Stimulated activated CD8-positive, alpha-beta memory T cell treated with anti-CD3 and anti-CD28 coated beads, Interleukin-7, amount 100 ng/mL, for 4 hours (primary cell): ENCODE measurements at places on chromosomes 16 and 17.

- DNase-seq = no peak
Observed at GRCh38 chr17:63780928-63781327, 7.0 kb downstream of the DDX42 start.

DNA sequence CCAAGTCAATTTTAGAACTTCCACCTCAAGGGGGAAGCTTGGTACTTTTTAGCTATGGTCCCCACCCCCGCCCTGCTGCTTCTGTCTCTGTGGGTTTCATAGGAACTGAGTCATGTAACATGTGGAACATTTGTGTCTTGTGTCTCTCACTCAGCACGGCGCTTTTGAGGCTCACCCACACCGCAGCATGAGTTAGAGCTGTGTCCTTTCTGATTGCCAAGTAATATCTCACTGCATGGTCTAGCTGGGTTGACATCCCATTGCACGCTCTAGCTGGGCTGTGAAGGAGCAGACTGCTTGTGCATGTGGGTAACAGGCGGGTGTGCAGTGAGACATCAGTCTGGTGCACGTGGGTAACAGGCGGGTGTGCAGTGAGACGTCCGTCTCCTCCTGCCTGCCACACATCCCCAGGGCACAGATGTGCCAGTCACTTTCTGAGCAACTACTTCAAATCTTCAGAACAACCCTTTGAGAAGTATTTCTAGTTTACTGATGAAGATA lies 26.4 kb upstream of the SLC7A5 start:
- peak; percentile 85 for DNase-seq

GRCh38 chr17:48074322-48075081 lies 26.3 kb downstream of the NFE2L1 start:
- DNase-seq = peak; percentile 41

GRCh38 chr16:88784074-88784855 lies 755 bp downstream of the PIEZO1 start:
- no peak for DNase-seq

DNA sequence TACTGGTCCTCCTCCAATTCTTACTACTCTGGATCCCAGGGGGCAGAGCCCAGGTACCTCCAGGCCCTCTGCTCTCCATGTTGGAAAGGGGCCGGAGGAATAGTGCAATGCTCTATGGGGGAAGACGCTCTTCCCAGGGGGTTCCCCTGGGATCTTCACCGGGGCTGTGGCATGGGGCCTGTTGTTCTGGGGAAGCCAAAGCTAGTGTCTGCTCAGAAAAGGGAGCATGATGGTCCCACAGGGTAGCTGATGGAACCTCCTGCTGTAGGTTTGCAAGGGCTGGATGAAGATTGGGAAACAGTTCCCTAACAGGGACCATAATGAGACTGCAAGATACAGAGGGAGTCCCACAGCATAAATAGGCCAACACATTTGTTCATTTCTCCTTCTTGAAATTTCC lies 114.7 kb downstream of the IRX5 start:
- DNase-seq = no peak

DNA sequence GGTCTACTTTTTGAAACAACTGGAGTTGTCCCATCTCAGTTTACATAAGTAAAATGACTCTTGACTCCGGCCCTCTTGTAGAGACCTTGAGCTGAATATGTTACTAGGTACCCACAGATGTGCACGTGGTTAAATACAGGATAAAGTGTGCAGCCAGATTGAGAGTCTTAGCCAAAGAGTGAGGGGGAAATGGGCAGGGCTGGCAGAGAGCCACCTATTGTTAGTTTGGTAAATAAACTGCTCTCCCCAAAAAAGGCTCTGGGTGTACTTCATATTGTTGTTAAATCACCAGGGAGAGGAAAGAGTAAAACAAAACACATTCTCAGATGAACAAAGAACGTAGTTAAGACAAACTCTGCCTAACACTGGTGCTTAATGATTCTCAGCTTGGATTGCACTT lies 20.3 kb downstream of the G6PC1 start:
- DNase-seq = no peak

DNA sequence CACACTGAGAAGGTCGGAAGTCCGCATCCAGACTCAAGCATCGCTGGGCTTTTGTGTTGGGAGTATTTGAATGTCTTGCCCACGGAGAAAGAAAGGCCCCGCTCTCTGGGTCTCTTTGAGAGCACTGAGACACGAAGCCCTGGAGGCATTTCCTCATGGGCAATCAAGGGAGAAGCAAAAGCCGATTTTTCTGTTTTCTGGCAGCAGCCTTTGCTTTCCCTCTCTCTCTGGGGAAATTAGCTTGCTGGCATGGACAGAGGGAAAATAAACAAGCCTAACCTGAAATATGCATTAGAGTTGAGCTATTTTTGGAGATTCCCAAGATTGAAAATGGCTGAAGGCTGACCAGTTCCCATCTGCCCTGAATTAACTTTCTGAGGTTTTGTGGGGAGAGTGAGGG lies 238.7 kb downstream of the HAPSTR1 start:
- DNase-seq = no peak

DNA sequence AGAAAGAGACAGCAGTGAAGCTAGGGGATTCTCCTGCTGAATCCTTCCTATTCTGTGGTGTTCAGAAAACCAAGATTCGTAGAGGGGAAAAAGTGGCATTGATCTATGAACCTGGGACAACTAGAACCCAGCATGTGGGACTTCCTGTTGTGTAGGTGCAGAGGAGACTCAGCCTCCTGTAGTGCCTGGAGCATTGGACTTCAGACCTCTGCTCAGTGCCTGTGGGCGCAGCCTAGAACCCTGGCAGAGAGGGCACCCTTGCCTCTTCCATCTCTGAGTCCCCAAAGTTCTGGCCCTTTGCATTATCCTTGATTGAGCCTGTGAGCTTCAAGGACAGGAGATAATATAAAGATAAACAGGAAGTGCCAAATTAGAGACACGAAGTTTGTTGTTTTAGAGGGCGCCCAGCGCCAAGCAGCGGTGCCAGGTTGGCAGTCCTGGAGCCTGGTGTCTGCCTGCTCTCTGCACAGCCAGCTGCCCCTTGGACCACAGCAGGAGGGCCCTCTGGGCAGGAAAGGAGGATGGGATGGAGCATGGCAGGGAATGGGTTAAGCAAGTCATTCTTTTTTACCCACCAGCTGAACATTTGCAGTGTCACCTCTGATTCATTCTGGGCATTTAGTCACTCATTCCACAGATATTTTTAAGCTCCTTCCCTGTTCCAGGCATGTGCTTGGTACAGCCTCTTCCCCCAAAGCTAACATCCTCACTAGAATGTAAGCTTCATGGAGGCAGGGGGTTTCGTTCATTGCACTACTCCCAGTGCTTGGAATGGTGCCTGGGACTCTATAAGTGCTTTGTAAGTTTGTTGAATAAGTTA lies 11.9 kb upstream of the SP6 start:
- no peak for DNase-seq

DNA sequence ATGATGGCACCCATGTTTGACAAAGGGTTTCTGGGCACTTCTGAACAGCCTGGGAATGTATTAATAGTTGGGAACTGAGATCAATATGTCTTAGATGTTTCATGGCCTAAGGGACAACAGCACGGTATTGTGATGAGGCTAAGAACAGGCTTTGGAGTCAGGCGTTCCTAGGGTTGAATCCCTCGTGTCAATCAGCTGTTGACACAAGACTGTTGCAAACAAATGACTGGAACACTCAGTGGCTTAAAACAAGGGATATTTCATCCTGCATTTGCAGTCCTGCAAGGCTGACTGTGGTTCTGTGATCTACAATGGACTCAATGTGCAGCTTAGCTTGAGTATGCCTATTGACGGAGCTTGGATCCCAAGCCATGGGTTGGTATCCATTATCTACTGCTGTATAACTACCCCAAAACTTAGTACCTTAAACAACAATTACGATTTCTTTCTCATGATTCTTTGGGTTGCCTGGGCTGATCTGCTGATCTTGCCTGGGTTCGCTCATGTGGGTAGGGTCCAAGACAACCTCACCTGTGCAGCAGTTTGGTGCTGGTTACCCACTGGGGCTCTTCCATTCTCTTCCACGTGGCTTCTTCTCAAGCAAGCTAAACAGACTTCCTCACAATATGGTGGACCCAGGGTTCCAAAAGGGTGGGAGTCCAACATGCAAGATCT lies 472.4 kb downstream of the SLC39A11 start:
- DNase-seq = no peak

GRCh38 chr17:27239046-27239445 lies 54.9 kb upstream of the WSB1 start:
- no peak for DNase-seq

DNA sequence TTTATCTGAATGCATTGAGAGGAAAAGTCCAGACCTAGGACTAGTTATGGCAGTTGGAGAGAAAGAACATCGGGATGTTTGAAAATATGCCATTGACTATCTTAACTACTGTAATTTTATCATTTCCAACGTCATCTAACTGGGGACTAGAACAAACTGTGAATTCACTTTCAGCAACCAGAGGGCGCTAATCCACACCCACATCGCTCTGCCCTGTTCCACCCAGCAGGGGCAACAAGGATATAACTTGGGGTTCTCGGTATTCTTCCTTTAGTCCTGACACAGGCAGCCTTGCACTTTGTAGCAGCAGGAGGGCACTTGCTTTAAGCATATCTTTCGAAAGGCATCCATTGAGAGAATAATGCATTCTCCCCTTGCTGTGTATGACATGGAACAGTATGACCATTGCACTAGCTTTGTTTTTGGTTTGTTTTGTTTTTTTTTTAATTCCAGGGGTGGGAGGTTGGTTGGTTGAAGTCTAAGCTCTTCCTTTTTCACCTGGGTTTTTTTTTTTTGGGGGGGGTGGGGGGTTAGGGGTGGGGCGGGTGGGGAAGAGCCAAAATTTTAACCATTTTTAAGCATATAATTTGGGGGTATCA lies 31.5 kb downstream of the SIAH1 start:
- peak; percentile 35 for DNase-seq

DNA sequence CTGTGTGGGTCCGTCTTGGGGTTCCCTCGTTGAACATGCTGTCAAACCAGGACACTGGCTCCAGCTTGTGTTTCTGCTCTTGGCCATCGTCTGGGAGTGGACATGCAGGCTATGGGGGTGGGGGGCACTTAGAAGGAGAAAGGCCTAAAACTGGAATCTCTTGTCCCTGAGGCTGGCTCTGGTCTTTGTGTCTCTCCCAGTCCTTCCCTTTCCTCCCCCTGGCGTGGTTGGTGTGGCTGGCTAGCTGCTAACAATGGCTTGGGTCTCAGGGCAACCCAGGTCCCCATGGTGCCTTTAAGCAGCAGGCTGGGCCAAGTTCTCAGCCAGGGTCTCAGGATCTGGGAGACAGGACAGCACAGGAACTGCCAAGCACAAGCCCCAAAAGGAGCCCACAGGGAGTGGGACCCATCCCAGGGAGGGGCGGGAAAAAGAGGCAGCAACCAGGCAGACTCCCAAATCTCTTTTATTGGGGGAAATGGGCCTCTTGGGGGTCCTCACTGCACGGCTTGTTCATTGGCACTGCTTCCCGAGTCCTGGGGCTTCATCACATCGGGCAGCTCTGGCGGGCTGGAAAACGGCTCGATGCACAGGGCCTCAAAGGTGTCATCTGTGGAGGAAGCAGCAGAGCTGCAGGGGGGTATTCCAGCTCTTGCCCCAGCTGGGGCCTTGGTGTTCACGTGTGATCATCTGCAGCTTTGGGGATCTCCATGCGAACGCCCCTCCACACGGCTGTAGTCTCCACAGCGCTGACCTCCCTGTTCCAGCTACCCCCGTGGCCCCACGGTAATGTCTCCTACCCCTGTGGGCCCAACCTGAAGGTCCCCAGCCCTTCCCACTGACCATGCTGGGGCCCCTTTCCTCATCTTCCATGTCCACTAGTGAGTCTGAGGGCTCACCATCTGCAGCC lies 5.3 kb downstream of the ELOB start:
- DNase-seq = no peak

- no peak for DNase-seq
Observed at GRCh38 chr16:74449470-74449869, 28.2 kb upstream of the CLEC18B start.

- no peak for DNase-seq
Observed at GRCh38 chr17:57461082-57461481, 204.8 kb downstream of the MSI2 start.

GRCh38 chr17:9057310-9057709 lies 36.0 kb downstream of the NTN1 start:
- DNase-seq = no peak

GRCh38 chr17:81513372-81513752 lies 763 bp upstream of the ACTG1 start:
- peak; percentile 50 for DNase-seq
